ENCODE measurements at places on chromosomes 12 and 14.

- H3K27me3 ChIP-seq, result no peaks in the 10 kb centered on the region
- no peak overlapping the region for H3K4me3 ChIP-seq
- DNase-seq, result no peak
- H3K4me1 ChIP-seq, result peaks cover 53% of the 10 kb centered on the region
- H3K36me3 ChIP-seq, result no peaks in the 10 kb centered on the region
These were observed 116.5 kb downstream of the RFLNA start for GRCh38 chr12:124411281-124411878.

DNA sequence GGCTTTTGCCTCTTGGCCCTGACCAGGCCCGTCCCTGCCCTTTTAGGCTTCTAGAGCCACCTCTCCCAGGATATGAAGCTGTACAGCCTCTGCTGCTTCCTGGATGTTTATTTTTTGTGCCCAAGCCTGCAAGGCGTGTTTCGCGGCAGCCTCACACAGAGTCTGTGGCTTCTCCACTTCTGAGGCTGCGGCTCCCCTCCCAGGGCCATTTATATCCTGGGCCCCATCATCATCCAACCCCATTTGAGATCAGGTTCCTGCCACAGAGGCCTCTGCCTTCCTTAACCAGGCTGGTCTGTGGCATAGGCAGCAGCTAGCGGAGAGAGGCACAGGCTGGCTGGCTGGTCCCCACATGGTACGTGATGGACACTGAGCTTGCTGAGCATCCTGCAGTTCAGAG, 114.1 kb upstream of the PWP1 start:
- DNase-seq, result no peak
- no peak overlapping the region for H3K4me3 ChIP-seq
- H3K27ac ChIP-seq, result no peak overlapping the region
- no peaks in the 10 kb centered on the region for H3K27me3 ChIP-seq

DNA sequence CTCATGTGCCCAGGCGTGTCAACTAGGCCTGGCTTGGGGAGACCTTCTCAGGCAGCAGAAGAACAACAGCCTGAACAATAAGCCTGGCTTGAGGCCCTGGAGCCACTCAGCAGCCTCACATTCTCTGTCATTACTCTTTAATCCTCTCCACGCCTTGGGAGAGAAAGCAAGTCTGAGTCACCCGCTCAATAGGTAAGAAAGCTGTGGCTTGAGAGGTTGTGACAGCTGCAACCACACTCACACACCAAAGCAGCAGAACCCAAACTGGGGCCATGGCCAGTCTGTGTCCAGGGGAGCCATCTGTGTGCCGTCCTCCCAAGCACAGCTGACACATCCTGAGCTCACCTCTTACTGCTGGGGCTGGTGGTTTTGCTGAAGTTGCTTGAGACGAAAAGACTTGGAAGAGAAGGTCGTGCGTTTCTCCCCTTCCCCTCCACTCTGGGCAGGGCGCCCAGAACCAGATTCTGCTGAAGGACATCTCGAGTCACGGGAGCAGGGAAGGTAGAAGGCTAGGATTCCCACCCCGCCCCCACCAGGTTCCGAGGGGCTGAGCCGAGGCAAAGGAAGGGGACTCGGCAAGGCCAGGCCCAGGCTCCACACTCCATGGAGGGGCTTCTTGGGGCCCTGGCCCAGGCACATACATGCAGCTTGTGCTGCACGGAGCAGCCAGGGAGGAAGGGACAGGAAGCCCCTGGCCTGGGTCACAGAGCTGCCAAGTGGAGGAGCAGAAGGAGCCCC, 5.5 kb downstream of the TMEM63C start:
- H3K27ac ChIP-seq, result no peak overlapping the region
- peaks cover 25% of the 10 kb centered on the region for H3K4me1 ChIP-seq
- no peak overlapping the region for H3K4me3 ChIP-seq
- DNase-seq, result no peak

GRCh38 chr12:55396326-55396725, 4.0 kb upstream of the OR6C65 start:
- DNase-seq, result no peak
- H3K27ac ChIP-seq, result no peak overlapping the region
- no peaks in the 10 kb centered on the region for H3K27me3 ChIP-seq
- H3K4me3 ChIP-seq, result no peak overlapping the region

DNA sequence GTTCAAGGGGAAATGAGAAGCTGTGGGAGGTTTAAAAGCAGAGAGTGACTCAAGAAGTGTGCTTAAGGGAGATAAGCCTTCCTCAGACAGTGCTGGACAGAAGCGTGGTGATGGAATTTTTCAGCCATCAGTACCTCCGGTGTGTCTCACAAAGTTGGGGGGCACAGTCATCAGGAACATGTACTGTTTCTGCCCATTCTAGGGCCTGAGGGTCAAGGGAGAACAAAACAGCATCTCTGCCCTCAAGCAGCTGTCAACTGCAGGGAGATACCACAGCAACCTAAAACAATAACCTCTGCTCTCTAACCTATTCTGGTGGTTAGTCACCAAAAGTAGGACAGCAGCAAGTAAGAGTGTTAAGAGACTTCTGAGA, 2.0 kb upstream of the STON2 start:
- peak overlapping the region; percentile 40 for H3K27ac ChIP-seq
- no peak overlapping the region for H3K4me3 ChIP-seq
- no peaks in the 10 kb centered on the region for H3K36me3 ChIP-seq

GRCh38 chr12:91316907-91317269, 134.3 kb upstream of the DCN start:
- no peak for DNase-seq
- H3K27ac ChIP-seq, result peak overlapping the region; percentile 53
- H3K4me1 ChIP-seq, result peaks cover 14% of the 10 kb centered on the region
- H3K36me3 ChIP-seq, result no peaks in the 10 kb centered on the region

GRCh38 chr12:120630104-120630892, 10.1 kb upstream of the CABP1 start:
- no peak overlapping the region for H3K27ac ChIP-seq
- H3K4me3 ChIP-seq, result no peak overlapping the region
- no peaks in the 10 kb centered on the region for H3K36me3 ChIP-seq
- no peaks in the 10 kb centered on the region for H3K4me1 ChIP-seq
- DNase-seq, result no peak
- no peaks in the 10 kb centered on the region for H3K27me3 ChIP-seq

GRCh38 chr14:99633141-99633540, 11.8 kb upstream of the HHIPL1 start:
- H3K27me3 ChIP-seq, result no peaks in the 10 kb centered on the region
- DNase-seq, result no peak
- H3K36me3 ChIP-seq, result no peaks in the 10 kb centered on the region
- no peak overlapping the region for H3K4me3 ChIP-seq
- no peak overlapping the region for H3K27ac ChIP-seq
- peaks cover 8% of the 10 kb centered on the region for H3K4me1 ChIP-seq
